ENCODE measurements at places on chromosomes 1 and 21. TPM values are rescaled to one million over a fixed set of nuclear protein-coding genes. Genes with fewer than 3 reads are reported as not detected.

Gene TFF3
- not detected for total RNA-seq

Gene KRTAP26-1
- not detected for total RNA-seq

Gene COL11A1
- 1.6 TPM for total RNA-seq

Gene DPT
- total RNA-seq = not detected

Gene SPRTN
- total RNA-seq = 11.5 TPM

Gene ACOT11
- 2.5 TPM for total RNA-seq
